Cortex of kidney (tissue), 1 donor: ENCODE measurements at places on chromosomes 16 and 17.

DNA sequence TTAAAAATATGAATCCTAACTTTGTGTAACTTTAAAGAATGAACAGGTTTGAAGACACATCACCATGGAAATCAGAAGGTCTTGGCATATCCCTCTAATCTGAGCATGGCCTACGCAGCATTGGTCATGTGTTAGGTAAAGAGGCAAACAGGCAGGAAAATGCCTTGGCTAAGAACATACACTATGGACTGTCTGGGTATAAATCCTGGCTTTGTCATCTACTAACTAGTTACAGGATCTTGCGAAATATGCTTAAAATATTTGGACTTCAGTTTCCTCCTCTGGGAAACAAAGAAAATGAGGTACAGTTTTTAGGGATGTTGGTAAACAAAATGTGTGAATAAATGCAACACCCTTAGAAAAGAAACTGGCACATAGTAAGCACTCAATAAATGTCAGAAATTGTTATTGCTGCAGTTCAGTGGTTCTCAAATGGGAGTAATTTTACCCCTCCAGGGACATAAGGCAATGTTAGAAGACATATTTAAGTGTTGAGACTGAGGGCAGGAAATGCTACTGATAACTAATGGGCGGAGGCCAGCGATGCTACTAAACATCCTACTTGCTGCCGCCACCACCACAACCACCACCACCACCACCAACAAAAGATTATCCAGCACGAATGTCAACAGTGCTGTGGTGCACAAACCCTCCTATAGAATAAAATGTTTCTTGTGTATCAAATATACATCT is 770.8 kb upstream of the SOX9 start:
- no peak for DNase-seq

DNA sequence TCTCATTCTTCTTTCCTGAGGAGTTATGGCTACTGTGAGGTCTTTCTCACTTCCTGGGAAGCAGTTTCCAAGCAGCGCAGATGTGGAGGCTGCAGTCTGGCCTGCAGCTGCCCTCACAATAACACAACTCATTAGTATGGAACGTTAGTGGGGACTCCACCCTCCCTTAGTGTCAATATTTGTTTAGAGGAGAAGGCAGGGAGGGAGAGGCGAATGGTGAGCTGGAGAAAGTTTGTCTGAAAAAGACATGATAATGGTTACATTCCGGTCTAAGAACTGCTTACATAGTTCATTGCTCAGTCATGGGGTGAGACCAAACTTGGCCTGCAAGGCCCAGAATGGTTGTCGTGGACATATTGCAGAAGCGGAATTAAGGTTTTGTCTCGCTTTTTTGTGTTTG is 170.2 kb downstream of the HS3ST3B1 start:
- no peak for DNase-seq

- DNase-seq: no peak
These were observed 9.4 kb downstream of the CMC2 start for GRCh38 chr16:80997139-80997798.

GRCh38 chr17:17993366-17993765 is 20.7 kb downstream of the DRC3 start:
- no peak for DNase-seq

- no peak for DNase-seq
These were observed 6.2 kb upstream of the SLC16A13 start for GRCh38 chr17:7029659-7030058.

DNA sequence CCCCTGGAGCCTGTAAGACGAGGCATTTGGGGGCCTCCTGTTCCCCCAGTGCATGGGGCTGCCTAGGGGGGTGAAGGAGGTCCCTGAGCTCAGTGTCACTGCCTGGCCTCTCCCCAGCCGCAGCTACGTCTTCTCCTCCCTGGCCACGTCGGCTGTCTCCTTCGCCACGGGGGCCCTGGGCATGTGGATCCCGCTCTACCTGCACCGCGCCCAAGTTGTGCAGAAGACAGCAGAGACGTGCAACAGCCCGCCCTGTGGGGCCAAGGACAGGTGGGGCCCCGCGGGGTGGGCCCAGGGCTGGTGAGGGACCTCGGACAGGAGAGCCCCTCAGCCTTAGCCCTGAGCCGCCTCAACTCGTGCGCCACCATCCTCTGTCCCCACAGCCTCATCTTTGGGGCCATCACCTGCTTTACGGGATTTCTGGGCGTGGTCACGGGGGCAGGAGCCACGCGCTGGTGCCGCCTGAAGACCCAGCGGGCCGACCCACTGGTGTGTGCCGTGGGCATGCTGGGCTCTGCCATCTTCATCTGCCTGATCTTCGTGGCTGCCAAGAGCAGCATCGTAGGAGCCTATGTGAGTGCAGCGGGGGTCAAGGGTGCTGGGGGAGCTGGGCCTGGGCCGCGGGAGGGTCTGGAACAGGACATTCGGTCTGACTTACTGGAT is 22.2 kb downstream of the MYBBP1A start:
- no peak for DNase-seq

DNA sequence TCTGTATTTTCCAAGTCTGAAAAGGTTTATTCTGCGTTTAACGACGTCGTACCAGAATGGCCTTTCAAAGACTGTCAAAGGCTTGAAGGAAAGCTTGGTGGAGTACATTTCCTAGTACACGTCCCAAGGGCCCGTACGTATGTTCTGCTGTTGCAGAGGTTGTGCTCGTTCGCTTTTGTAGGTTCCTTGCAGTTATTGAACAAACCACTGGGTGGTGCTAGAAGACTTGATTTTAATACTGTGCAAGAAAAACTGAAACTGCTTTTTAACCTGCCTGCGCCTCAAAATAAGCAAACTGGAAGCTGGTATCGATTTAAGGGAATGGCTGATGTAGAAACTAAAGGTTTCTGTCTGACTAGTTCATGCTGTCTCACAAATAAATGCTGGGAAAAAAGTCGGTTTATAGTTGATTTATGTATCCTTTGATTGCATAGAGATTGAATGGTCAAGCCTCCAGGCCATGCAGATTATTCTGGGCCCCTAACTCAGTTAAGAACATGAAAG is 54.6 kb downstream of the USP10 start:
- no peak for DNase-seq
